ENCODE measurements at places on chromosomes 3 and 15. TPM values are rescaled to one million over a fixed set of nuclear protein-coding genes. Genes with fewer than 3 reads are reported as not detected.

GRCh38 chr3:10470120-10471053 lies 35.0 kb downstream of the ATP2B2 start:
- H3K27ac ChIP-seq: no peak overlapping the region
- no peaks in the 10 kb centered on the region for H3K4me1 ChIP-seq
- no peak overlapping the region for H3K4me3 ChIP-seq
- H3K27me3 ChIP-seq: peaks cover 17% of the 10 kb centered on the region
- DNase-seq: no peak

- no peak for DNase-seq
- H3K27ac ChIP-seq: no peak overlapping the region
- H3K4me3 ChIP-seq: no peak overlapping the region
- no peaks in the 10 kb centered on the region for H3K27me3 ChIP-seq
- H3K4me1 ChIP-seq: no peaks in the 10 kb centered on the region
Measured at GRCh38 chr3:14286887-14287500, 108.4 kb downstream of the LSM3 start.

GRCh38 chr3:169848741-169849140 lies 21.0 kb downstream of the LRRC31 start:
- H3K4me1 ChIP-seq: no peaks in the 10 kb centered on the region
- peaks cover 14% of the 10 kb centered on the region for H3K27me3 ChIP-seq
- DNase-seq: no peak
- H3K27ac ChIP-seq: no peak overlapping the region

- no peaks in the 10 kb centered on the region for H3K36me3 ChIP-seq
- no peaks in the 10 kb centered on the region for H3K4me1 ChIP-seq
- no peak overlapping the region for H3K27ac ChIP-seq
- DNase-seq: no peak
- H3K4me3 ChIP-seq: no peak overlapping the region
- peaks cover 2% of the 10 kb centered on the region for H3K27me3 ChIP-seq
Measured at GRCh38 chr15:62722237-62722636, 320.3 kb upstream of the TPM1 start.

DNA sequence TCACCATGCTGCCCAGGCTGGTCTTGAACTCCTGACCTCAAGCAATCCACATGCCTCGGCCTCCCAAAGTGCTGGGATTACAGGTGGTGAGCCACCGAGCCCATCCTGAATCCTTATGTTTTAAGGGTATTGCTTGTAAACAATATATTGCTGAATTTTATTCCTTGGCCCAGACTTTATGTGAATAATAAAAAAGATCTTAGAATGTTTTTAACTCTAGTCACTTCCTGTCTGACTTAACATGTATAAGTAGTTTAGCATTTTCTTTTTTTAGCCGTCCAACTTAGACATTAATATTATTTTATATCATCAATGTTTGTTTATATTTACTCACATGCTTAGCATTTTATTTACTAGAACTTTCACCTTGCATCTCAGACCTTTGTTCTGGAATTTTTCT lies 9.2 kb upstream of the EIF2B5 start:
- H3K27me3 ChIP-seq: peaks cover 7% of the 10 kb centered on the region
- H3K27ac ChIP-seq: no peak overlapping the region
- H3K4me1 ChIP-seq: no peaks in the 10 kb centered on the region
- H3K36me3 ChIP-seq: no peaks in the 10 kb centered on the region

- H3K4me3 ChIP-seq: no peak overlapping the region
- DNase-seq: no peak
- H3K27ac ChIP-seq: no peak overlapping the region
- no peaks in the 10 kb centered on the region for H3K27me3 ChIP-seq
- H3K36me3 ChIP-seq: peaks cover 43% of the 10 kb centered on the region
- H3K4me1 ChIP-seq: no peaks in the 10 kb centered on the region
Measured at GRCh38 chr3:123147754-123148535, 53.8 kb upstream of the SEC22A start.

PRSS50 gene
- not detected for total RNA-seq

FES gene
- 57.1 TPM for total RNA-seq

ARRDC4 gene
- 1.5 TPM for total RNA-seq

MCTP2 gene
- 93.2 TPM for total RNA-seq

Data from activated T-helper 1 cell treated with anti-CD3 and anti-CD28 coated beads, Interleukin-12 subunit alpha, Interleukin-12 subunit beta, Interleukin-2, Interleukin-4 antibody, amounts not matched to agents 30 ng/mL and 10 ng/mL and 1 ng/mL, durations not matched to agents 14 hours and 24 hours and 36 hours (primary cell).